ENCODE measurements at places on chromosomes 3 and 15.

- DNase-seq, result no peak
These were observed 28.3 kb upstream of the TBC1D5 start for GRCh38 chr3:17770682-17771081.

- no peak for DNase-seq
These were observed 16.5 kb upstream of the PLOD2 start for GRCh38 chr3:146177519-146177918.

GRCh38 chr15:82680200-82681102 lies 29.2 kb downstream of the AP3B2 start:
- no peak for DNase-seq

DNA sequence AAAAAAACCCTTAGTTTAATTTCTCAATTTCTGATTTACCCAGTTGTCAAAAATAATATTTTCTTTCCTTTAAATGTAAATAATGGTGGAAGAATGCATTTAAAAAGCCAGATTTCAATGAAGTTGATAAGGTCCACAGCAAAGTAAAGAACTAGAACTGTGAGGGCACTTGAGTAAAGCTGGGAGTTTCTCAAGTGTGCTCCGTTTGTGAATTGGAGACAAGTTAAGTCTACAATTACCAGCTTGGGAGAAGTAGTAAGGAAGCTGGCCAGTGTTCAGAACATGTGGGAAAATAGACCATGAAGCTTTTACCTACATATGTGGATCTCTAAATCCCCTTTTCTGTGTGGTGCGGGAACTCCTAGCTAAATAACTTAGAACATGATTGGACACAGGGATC lies 239.4 kb downstream of the OXSM start:
- DNase-seq, result no peak

DNA sequence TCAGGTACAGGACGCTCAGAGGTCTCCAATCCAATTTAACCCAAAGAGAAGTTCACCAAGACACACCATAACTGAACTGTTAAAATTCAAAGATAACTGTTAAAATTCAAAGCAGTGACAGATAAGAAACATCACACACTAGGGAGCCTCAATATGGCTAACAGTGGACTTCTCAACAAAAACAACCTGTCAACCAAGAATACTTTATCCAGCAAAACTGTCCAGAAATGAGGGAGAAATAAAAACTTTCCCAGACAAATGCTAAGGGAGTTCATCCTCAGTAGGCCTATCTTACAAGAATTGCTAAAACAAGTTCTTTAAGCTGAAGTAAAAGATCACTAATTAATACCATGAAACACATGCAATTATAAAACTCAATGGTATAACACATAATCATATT lies 36.3 kb upstream of the MYLK start:
- DNase-seq, result no peak

DNA sequence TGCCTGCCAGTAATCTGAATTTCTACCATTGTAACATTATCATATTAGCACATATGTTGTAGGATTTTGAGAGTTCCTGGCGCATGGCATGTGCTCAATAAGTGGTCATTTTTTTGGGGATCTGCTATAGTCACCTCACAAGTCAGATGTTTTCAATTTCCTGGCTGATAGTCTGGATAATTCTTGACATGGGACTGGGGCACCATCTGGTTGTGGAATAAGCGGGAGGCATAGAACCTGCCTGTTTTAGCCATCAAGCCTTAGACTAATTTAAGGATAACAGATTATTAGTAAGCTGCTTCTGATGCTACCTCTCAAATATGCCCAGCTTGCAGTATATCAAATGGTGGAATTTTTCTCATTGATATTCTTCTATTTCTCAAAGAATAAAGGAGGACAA lies 39.1 kb downstream of the GASK1A start:
- no peak for DNase-seq

DNA sequence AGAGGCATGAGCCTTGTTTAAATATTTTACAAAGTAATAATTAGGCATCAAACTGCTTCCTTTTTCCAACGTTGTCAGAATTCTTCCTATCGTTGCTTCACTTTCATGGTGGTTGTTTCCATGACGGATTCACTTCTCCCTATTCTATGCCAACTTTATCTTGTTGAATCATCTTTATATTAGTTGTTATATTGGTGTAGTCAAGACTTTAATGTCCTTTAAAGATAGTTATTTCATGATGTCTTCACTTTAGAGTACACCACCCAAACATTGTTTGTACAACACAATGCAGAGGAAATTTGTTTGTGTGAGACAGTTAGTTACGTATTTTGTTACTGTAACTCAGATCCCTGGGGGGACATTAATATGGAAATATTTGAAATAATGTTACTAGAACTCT lies 61.9 kb downstream of the CRYBG3 start:
- DNase-seq, result no peak

GRCh38 chr15:60651734-60652141 lies 172.8 kb upstream of the ICE2 start:
- no peak for DNase-seq

DNA sequence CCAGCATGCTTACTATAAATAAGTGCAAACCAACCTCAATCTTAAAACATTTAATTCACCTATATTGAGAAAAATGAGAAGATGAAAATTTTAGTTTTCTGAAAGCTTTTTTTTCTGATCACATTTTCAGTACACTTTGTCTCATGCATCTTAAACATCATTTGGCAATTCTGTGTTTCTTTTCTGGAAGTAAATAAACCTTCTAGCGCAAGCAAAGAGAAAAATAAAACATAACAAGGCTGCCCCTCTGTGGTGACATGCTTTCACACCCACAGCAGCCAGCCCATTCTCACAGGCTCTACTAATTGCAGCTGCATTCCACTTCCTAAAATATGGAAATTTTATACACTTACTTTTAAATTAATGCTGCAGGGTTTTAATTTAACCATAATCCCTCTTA lies 90.1 kb downstream of the NEK10 start:
- DNase-seq, result no peak

- no peak for DNase-seq
These were observed 78.1 kb downstream of the TNFAIP8L3 start for GRCh38 chr15:51016615-51017014.

DNA sequence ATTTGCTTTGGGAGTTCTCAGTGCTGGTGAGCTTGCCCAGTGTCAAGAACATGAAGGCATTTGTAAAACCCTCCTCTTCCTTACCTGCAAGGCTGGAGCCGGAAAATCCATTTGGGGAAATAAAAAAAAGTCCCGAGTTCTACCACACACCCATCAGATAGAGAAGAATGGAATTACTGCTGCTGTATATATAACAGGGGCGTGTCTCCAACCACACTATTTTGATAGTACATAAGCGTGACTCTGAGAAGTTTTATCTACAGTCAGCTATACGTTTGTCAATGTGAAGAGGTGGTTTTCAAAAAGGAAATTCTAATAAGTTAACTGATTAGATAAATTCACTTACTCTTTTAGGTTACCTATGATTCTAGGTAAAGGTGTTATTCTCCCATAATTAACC lies 1.3 kb upstream of the CPA3 start:
- no peak for DNase-seq

- DNase-seq, result no peak
These were observed 5.4 kb upstream of the RFX7 start for GRCh38 chr15:56249092-56249491.

DNA sequence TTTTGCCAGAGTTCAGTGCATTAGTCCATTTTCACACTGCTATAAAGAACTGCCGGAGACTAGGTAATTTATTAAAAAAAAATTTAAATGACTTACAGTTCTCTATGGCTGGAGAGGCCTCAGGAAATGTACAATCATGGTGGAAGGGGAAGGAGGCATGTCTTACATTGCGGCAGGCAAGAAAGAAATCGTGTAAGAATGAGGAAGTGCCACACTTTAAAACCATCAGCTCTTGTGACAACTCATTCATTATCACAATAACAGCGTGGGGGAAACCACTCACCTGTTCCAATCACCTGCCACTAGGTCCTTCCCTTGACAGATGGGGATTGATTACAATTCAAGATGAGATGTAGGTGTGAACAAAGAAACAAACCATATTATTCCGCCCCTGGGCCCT lies 1361.4 kb downstream of the NSUN3 start:
- no peak for DNase-seq

GRCh38 chr3:59433546-59433945 lies 383.7 kb upstream of the CFAP20DC start:
- no peak for DNase-seq

GRCh38 chr3:61841111-61841845 lies 279.9 kb downstream of the PTPRG start:
- no peak for DNase-seq

DNA sequence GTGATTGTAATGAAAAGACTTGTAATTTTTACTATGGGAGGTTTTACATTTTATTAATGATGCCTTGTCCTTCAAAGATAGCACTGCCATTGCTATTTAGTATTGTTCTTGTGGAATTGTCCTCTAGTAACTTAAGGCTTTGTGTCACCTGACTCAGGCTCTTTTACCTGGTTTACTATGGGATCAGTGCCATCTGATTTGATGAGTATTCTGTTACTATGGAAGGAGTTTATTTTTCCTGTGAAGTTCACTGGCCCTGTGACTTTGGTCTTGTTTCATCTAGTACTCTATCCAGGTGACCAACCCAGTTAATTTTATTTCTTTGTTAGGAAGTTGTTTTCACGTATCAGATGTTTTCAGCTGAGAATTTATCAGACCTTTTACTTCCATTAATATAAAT lies 9.0 kb downstream of the MORF4L1 start:
- DNase-seq, result no peak

GRCh38 chr3:79362571-79363270 lies 405.1 kb downstream of the ROBO1 start:
- DNase-seq, result no peak

- DNase-seq, result no peak
These were observed 48.2 kb upstream of the FHIT start for GRCh38 chr3:61299343-61300005.

DNA sequence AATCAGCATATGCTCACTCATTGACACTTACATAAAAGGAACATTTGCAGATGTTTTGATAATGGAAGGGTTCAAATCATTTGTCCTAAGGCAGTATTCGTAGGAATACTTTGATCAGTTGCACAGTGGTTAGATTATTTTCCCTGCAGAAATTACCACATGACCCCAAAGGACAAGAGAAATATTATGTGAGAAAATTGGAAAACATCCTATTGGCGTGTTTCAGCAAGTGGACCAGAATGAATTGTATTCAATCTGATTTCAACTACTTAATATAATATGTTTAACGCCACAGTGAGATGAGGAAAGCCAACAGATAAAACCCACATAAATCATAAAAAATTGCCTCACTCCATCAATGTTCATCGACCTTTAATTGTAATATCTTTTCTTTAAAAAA lies 195.0 kb upstream of the MDFIC2 start:
- DNase-seq, result no peak

DNA sequence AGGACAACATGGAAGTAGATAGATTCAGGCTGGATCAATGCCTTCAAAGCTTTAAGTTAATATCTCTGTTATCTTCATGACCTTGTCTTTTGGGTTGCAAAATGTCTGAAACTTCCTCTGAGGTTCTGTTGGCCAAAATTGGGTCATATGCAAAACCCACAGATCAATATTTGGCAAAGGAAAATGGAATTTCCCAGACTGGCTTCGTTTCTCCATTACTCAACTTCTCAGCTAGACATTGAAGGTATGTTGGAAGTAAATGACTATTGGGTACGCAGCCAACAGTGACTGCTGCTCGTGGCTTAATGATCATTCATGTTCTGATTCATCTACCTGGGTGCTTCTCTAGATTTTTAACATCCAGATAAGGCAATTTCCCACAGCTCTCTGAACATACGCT lies 675.4 kb upstream of the SGO1 start:
- no peak for DNase-seq

GRCh38 chr3:11578169-11578568 lies 65.5 kb downstream of the VGLL4 start:
- DNase-seq, result no peak

GRCh38 chr3:108100906-108101660 lies 10.3 kb upstream of the CD47 start:
- DNase-seq, result no peak

DNA sequence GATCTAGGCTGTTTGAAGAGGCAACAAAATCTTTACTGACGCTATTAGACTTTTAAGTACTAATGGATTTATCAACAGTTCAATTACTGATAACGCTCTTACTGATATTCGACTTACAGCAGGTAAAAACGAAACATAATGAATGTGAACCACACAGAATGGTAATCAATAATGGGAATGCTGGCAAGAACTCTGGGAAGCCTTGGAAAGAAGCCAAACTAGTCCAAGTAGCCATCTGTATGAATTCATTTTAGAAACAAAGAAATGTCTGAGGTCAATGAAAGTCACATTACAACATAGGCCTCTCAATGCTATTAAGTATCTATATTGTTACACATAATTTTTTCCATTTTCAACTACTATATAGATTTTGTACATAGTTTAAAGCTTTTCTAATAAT lies 130.0 kb downstream of the DMXL2 start:
- DNase-seq, result no peak

- DNase-seq, result no peak
These were observed 23.6 kb upstream of the BSN start for GRCh38 chr3:49530701-49531100.

- DNase-seq, result no peak
These were observed 703.0 kb upstream of the ZNF385D start for GRCh38 chr3:22453906-22454535.

GRCh38 chr15:80250614-80251427 lies 1.2 kb downstream of the CTXND1 start:
- DNase-seq, result no peak

- no peak for DNase-seq
These were observed 3.3 kb downstream of the DET1 start for GRCh38 chr15:88543065-88543776.

GRCh38 chr3:48402907-48403306 lies 27.0 kb downstream of the PLXNB1 start:
- DNase-seq, result no peak

- no peak for DNase-seq
These were observed 34.7 kb upstream of the MRPS22 start for GRCh38 chr3:139309061-139309591.

Data from NCI-H2227 treated with DMSO at 0.1 percent for 48 hours (cell line).